ENCODE measurements at places on chromosomes 13 and 19.

GRCh38 chr13:24648983-24649687, 31.1 kb upstream of the ATP12A start:
- no peak for DNase-seq

DNA sequence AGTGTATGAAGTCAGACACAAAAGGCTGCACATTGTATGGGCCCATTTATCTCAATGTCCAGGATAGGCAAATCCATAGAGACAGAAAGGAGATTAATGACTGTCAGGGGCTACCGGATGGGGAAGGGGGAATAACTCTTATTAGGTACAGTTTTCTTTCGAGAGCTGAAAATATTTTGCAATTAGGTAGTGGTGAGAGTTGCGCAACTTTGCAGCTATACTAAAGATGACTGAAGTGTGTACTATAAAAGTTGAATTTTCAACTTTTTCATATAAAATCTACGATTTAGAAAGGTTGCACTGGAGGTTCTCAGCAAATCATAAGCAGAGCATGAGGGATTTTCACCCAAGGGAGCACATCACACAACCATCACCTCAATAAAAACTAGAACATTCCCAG, 16.1 kb upstream of the SLC15A1 start:
- no peak for DNase-seq

- peak; percentile 62 for DNase-seq
Observed at GRCh38 chr13:73335210-73335609, 276.4 kb downstream of the KLF5 start.

DNA sequence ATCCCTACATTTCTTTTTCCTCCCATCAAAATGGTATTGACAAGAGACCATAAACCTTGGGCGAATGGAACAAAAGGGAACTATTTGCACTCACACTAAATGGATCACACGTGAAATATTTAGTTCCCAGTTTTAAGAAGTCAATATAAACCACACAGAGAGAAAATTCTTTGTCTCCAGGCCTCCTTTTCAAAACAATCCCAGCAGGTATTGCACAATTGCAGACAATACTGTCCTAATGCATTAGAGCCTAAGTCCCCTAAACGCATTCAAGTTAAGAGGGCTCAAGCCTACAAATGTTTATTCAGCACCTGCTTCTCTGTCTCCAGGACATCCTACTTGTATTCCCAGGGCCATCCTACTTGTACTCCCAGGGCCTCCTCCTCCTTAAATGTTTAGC, 1.3 kb upstream of the B3GLCT start:
- no peak for DNase-seq

- DNase-seq: no peak
Observed at GRCh38 chr19:7287722-7288121, 6.5 kb downstream of the INSR start.

- DNase-seq: peak; percentile 83
Observed at GRCh38 chr13:23466144-23467002, 32.9 kb upstream of the SACS start.

DNA sequence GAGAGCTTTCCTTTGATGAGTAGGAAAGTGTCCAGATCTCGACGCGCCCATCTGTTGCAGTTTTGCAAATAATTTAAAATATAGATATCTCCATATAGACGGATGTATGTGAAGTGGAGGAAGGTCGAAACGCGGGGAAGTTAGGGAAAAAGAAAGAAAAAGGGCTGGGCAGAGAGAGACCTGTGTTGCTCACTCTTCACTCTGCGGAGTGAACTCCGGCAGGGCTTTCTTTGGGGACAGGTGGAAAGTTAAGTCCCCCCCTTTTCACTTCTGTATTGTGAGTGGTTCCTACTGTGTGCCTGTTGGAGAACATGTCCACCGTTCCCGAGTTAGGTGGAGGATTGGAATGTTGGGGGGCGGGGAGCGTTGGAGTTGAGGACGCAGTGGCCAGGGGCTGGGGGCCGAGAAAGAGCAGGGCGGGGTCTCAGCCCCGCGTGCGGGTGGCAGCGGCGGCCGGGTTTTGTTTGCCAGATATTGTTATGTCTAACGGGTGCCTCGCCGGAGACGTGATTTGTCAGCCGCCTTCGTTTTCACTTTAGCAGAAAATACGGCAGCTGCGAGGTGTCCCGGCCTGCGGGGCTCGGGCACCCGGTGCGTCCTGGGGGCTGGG, 145.1 kb upstream of the ZNF536 start:
- no peak for DNase-seq

- peak; percentile 80 for DNase-seq
Observed at GRCh38 chr19:7680606-7681339, at the start of gene TRAPPC5. Gene TRAPPC5 (plus strand): TSS chr19:7680833. CDS start chr19:7682254, 1,421 bp downstream.

- DNase-seq: peak; percentile 71
Observed at GRCh38 chr13:110455941-110456340, 105.6 kb downstream of the RAB20 start.

DNA sequence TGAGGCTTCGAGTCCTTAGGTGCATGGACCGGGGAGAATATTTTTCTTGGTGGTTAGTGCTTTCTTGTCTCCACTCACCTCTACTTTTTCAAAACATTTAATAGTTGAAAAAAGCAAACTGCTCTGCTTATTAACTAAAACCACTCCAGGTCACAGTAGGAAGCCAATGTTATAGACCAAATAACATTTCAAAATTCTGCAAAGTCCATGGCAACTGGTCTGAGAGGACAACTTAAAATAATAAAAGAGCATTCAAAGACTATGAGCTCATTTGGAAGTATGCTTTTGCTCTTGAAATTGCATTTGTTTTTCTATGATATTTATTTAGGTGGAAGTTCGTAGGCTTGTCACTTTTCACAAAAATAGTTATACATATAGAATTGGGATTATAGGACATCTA, 483.0 kb downstream of the DCT start:
- DNase-seq: no peak

GRCh38 chr19:45376045-45376724, 5.8 kb upstream of the ERCC2 start:
- peak; percentile 100 for DNase-seq

- no peak for DNase-seq
Observed at GRCh38 chr19:902446-903226, 9.4 kb downstream of the RNU6-9 start.

GRCh38 chr19:2902590-2903218, 2.0 kb downstream of the ZNF57 start:
- no peak for DNase-seq

DNA sequence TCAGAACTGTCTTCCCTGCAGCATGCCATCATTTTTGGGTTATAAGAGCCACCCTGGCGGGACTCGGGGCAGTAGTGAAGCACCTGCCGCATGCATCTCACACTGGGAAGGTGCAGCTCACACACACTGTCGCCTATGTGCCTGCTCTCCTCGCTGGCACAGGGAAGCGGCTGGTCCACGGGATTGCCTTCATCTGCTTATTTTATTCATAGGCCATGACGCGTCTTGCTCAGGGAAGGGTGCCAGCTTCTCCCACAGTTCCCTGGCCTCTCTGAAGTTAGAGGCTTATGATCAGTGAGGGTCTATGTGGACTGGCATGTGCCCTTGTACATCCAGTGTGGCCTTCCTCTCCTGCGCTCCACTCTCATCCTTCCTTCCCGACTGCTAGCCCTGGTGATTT, 150.0 kb downstream of the KLF12 start:
- DNase-seq: no peak

DNA sequence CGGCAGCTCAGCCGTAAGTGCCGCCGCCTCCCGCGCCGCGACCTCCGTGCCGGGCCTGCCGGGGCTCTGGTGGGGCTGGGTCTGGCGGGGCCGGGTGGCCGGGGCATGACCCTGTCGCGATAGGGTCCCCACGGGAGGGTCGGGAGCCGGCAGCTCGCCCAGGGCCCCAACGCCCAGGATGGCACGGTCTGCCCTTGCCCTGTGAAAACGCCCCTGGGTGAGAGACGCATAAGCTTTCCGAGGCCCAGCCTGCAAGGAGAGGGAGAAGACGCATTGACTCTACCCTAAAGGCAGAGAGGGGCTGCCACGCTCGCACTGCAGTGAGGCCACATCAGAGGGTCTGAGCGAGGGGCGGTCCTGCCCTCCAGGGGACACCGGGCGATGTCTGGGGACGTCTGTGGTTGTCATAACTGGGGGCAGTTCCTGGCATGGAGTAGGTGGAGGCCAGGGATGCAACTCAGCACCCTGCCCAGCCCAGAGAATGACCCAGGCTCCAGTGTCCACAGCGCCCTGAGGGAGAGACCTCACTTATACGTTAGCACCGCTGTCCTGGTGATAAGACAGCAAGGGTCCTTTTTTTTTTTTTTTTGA, 539 bp downstream of the ZNF554 start:
- DNase-seq: no peak

DNA sequence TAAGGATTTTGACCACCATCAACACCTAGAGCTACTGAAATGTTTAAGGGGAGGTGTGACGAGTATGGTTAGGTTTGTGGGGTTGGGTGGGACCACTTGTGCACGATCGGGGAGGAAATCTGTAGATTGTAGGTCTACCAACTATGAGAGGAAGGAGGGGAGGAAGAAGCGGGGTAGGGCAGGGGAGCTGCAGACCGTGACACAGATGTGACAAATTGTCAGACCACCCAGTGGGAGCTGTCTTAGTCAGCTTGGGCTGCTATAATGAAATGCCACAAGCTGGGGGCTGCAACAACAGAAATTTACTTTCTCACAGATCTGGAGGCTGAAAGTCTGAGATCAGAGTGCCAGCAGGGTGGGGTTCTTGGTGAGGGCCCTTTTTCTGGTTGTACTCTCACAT, 62.2 kb upstream of the ARGLU1 start:
- no peak for DNase-seq

DNA sequence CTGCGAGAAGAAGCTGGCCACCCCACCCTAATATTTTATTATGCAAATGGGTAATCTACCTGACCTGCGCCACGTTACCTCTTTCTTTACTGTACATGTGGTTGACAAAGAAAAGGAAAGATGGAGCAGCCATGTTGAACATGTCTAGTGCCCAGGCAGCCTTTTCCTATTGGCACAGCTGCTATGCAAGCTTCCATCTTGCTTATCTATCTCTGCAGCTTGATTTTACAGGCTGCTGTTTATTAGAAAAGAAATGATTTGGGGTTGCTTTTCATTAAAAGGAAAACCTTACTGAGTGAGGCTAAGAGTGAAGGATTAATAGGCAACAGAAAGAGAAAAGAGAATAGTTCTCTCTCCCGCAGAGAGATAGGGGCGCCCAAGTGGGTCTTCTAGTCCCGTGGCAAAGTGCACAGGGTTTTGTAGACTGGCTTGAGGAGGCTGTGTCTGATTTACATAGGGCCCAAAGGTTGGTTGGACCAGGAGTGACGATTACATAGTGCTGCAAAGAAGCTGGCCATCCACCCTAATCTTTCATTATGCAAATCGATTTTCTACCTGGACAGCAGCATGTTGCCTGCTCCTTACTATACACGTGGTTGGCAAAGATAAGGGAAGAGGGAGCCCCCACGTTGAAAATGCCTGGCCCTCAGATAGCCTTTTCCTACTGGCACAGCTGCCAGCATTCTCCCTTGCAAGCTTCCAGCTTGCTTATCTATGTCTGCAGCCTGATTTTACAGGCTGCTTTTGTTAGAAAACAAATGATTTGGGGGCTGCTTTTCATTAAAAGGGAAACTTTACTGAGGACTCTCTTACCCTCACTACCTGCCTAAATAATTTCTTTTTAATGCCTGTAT, 28.3 kb downstream of the OR10H4 start:
- DNase-seq: no peak

- DNase-seq: peak; percentile 63
Observed at GRCh38 chr13:26600343-26600742, 42.9 kb downstream of the WASF3 start.

Data from fibroblast of upper back skin (primary cell).